ENCODE measurements at places on chromosomes 3 and 15. TPM values are rescaled to one million over a fixed set of nuclear protein-coding genes. Genes with fewer than 3 reads are reported as not detected.

Gene RTP1
- total RNA-seq: not detected

Gene ISG20
- total RNA-seq: 7.7 TPM

Gene FOXB1
- total RNA-seq: not detected

Gene ITIH1
- total RNA-seq: not detected

Gene LDHAL6B
- total RNA-seq: not detected

Gene LRRC2
- total RNA-seq: 0.07 TPM

Gene LINGO1
- 0.60 TPM for total RNA-seq

Gene GPR176
- 60.0 TPM for total RNA-seq

Gene GRM2
- not detected for total RNA-seq

Gene GOLGA8S
- total RNA-seq: not detected

DNA sequence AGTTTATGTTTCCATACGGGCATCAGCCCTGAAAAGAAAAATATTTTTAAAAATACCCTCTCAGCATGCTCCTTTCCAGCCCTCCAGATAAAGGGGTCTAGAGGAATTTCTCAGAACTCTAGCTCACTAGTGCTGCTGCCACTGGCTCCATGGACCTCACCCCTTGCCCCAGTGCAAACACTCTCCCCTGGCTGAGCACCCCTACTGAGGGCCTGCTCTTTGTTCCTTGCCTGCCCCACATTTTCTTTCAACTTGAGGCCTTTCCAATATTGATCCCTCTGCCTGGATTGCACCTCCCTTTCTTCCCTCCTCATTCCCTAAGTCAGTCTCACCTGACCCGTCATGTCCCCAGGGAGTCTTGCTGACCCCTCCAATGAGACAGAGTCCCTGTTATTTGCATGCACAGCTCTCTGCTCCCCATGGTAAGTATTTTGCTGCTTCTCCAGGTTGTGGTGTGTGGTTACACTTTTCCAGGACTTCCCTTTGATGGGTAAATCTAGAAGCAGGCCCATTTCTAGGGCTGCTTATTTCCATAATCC, 196.5 kb downstream of the EPHB1 start:
- no peak for DNase-seq

- no peak for DNase-seq
These were observed 238.2 kb upstream of the GRM7 start for GRCh38 chr3:6622712-6623111.

- DNase-seq: no peak
These were observed 129.4 kb downstream of the PGPEP1L start for GRCh38 chr15:98878172-98878571.

DNA sequence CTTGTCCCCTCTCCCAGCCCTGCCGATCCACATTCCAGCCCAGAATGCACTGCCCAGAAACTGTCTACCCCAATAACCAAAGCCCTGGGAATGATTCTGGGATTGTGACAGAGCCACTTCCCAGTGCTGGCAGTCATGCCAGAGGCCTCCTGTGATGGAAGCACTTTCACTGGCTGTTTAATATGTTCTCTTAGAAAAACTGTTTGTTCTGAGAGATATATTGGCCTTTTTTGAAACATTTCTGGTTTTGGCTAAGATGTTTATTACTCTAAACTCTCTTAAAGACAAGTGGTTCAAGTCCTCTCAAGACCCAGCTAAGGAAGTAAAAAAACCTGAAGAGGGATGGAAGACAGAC, 74.0 kb upstream of the HACD2 start:
- no peak for DNase-seq

GRCh38 chr3:19213603-19214220, 65.4 kb downstream of the KCNH8 start:
- no peak for DNase-seq

GRCh38 chr3:42159706-42160472, 68.7 kb downstream of the TRAK1 start:
- DNase-seq: no peak

- no peak for DNase-seq
These were observed 120.6 kb downstream of the TNIK start for GRCh38 chr3:171339598-171339997.

DNA sequence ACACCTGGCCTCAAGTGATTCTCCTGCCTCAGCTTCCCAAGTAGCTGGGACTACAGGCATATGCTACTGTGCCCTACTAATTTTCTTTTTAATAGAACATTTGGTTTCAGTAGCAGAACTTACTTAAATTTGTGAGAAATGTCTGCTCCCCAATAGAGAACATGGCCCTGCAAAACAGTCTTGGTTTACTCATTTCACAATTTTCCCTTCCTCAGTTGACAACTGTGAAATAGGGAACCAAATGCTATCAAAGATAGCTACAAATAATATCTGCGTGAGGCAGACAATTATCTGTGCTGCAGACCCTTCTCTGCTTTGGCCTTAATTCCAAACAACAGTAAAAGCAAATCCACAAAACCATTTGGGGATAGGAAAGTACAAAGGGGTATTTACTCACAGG, 22.6 kb downstream of the METTL6 start:
- DNase-seq: no peak

GRCh38 chr3:54243056-54243931, 120.9 kb downstream of the CACNA2D3 start:
- peak; percentile 64 for DNase-seq

DNA sequence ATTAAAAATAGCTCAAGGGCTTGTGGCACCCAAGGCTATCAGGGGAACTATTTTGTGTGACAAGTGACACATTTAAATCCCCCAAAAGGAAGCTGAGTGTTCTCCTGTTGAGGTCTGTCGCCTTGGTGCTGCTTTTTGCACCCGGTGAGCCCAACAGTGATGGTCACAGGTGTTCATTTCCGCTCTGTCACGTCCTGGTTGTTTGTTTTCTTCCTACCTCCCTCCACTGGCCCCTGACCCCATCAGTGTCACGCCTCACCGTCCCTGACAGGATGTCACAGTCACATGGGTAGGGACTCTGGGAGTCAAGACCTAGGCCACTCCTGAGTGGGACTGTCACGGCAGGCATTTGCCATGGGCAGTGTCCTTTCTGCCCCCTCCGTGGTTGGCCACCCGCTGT, 11.2 kb downstream of the SLCO3A1 start:
- no peak for DNase-seq

GRCh38 chr3:162141272-162141791, 644.7 kb downstream of the OTOL1 start:
- DNase-seq: peak; percentile 46

- DNase-seq: peak; percentile 98
These were observed 101.2 kb downstream of the SMAD6 start for GRCh38 chr15:66803182-66803729.

GRCh38 chr3:29026286-29026685, 254.6 kb upstream of the RBMS3 start:
- no peak for DNase-seq

DNA sequence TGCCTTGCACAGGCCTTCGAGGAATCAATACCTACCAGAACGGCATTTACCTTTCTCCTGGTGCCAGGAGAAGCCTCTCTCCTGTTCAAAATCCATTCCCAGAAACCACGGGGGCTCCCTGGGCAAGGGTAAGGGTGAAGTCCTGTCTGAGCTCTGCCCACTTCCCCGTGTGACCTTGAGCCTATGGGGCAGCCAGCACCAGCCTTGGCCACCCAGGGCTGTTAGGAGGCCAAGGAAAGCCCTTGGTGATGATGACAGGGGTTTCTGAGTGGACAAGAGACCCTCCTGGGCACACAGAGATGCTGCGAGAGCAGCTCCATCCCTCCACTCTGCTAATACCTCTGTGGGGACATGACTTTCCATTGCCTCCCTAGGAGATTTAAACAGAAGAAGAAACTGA, 5.9 kb downstream of the SCN5A start:
- DNase-seq: no peak

- DNase-seq: no peak
These were observed 52.0 kb downstream of the CD200R1L start for GRCh38 chr3:112794622-112795172.

GRCh38 chr3:16741103-16741758, 136.0 kb upstream of the DAZL start:
- DNase-seq: peak; percentile 91

- DNase-seq: peak; percentile 97
These were observed 509.1 kb downstream of the SHQ1 start for GRCh38 chr3:72338942-72339669.

GRCh38 chr15:39270934-39271333, 309.9 kb upstream of the THBS1 start:
- peak; percentile 81 for DNase-seq

- no peak for DNase-seq
These were observed 229.0 kb downstream of the MAGI1 start for GRCh38 chr3:65809641-65810150.

- no peak for DNase-seq
These were observed 5.9 kb upstream of the RPS27L start for GRCh38 chr15:63163217-63163616.

DNA sequence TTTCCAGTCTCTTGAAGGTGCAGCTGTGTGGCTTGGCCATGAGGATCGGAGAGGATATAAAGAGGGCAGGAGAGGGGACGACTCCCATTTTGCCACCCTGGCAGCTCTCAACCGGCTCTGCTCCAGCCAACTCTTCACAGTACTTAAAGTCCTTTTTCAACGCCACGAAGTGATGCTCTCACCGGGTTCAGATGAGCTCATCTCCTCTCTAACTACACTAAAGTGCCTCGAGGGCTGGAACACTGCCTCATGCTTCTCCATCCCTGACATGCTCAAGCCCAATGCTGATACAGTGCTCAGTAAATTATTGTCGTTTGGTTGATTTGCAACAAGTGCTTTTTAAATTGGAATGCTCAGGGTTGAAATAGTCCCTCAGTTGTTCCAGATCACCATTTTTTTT, 97.8 kb downstream of the GTPBP8 start:
- no peak for DNase-seq

DNA sequence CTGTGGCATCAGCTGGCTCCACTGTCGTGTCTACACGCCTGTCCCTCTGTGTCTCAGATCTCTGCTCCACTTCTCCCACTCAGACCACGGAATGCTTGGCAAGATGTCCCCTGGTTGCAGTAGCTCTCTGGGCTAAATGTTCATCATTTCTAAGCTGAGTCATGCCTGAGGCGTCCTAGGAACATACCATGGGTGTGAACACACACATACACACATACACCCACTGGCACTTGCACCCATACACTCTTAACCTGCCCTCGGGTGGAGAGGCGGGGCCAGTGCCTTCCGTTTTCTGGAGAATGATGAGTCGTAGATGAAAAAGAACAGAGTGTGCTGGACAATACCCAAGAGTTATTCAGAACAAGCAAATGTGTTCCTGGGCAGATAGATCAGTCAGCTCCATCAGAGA, 72.4 kb downstream of the SENP2 start:
- peak; percentile 81 for DNase-seq

- DNase-seq: no peak
These were observed 373.7 kb upstream of the NECTIN3 start for GRCh38 chr3:110697961-110698360.

DNA sequence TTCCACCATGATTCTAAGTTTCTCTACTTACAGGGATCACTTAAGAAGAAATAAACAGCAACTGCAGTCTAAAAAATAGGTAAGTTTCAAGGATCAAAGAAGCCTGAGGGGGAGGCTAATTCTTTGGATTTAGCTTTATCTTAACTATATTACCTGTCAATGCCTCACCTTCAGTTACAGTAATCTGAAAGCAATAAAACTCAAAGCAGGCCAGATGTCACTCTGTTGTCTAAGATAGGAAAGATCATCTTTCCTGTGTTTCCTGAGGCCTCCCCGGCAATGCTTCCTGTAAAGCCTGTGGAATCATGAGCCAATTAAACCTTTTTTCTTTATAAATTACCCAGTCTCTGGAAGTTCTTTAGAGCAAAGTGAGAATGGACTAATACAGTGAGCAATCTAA, 60.2 kb downstream of the NPTN start:
- DNase-seq: no peak

- DNase-seq: peak; percentile 29
These were observed 12.6 kb downstream of the HAPLN3 start for GRCh38 chr15:88882785-88883184.

DNA sequence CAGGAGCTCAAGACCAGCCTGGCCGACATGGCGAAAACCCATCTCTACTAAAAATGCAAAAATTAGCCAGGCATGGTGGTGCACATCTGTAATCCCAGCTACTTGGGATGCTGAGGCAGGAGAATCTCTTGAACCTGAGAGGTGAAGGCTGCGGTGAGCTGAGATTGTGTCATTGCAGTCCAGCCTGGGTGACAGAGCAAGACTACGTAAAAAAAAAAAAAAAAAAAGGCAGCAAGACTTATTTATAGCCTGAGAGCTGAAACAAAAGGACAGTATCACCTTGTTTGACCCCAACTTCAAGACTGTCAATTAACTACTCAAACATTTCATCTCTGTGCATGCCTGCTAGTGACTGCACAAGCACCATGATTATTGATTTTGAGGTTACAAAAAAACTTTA, 478.9 kb upstream of the GBE1 start:
- DNase-seq: no peak

DNA sequence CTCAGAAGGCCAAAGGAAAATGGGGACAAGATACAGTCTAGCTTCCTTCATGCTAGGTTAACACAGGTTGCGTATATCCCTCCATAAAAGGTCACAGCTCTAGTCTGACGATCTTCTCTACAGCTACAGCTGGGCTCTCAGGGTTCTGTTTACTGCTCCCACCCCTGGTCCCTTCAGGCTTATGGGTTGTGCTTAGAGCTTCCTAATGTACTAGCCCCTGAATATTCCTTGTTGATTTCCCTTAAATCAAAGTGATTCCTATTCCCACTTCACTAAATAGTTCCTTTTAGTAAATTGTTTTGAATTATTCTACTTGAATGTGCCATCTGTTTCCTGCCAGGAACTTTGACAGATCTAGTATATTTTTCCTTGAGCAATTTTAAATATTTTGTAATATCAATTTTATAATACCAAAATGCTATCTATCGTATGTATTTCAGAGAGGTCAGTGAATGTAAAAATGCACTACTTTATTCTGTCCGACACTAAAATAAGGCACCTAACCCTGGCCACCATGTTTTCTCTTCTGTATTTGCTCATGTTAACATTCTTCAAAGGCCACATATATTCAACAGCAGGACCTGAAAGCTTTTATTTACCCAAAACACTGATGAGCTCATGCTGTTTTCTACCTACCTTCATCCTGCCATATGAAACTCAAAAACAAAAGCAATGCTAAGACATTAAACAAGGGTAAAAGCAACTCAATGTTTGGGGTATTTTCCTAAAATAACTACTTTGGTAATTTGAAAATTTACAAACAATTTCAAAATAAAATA, 92.8 kb upstream of the TGFBR2 start:
- no peak for DNase-seq

DNA sequence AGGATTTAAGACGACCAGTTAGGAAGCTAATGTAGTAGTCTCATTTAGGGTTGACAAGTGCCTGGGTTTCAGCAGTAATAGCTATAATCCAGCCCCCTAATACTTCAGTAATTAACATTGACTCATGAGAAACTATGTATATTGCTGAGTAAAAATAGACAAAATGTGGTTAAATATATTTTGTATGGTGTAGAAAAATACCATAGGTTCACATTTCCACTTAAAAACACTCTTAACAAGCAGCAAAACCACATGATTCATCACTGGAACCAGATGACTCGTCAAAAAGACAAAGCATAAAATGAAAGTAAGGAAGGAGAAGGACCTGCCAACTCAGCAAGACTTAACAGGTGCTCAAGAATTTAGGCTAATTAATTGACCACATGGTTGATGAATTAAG, 288.9 kb downstream of the EFHB start:
- DNase-seq: peak; percentile 10

Measured in A172 (cell line).